ENCODE measurements at places on chromosomes 11 and 22.

DNA sequence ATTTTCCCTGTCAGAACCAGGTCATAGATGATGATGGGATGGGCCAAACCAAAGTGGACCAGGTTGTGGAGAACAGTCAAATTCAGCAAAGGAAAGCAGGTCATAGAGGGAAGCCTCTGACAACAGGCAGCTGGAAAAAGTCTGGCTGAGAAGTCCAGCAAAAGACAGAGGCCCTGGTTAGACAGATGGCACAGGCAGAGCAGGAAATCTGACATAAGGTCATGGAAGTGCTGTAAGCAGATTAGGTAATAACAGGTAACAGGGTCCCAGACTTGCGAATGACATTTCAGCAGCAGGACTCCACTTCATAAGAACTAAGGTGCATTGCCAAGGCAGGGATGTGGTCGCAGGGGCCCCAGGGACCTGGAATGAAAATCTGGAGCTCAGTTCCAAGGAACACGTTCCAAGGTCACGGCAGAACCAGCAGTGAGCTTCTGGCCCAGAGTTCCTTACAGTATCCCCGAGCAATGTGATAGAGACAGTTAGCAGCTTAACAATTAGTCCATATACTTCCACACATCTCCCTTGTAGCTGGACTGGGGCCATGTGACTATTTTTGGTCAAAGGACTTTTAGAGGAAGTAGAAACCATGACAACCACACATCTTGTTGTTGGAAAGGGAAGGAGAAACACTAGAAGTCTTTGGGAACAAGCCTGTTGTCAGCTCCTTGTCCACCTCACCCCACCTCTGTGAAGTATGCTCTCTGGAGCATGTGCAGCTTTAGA, 75.4 kb downstream of the ME3 start:
- no peak for DNase-seq

DNA sequence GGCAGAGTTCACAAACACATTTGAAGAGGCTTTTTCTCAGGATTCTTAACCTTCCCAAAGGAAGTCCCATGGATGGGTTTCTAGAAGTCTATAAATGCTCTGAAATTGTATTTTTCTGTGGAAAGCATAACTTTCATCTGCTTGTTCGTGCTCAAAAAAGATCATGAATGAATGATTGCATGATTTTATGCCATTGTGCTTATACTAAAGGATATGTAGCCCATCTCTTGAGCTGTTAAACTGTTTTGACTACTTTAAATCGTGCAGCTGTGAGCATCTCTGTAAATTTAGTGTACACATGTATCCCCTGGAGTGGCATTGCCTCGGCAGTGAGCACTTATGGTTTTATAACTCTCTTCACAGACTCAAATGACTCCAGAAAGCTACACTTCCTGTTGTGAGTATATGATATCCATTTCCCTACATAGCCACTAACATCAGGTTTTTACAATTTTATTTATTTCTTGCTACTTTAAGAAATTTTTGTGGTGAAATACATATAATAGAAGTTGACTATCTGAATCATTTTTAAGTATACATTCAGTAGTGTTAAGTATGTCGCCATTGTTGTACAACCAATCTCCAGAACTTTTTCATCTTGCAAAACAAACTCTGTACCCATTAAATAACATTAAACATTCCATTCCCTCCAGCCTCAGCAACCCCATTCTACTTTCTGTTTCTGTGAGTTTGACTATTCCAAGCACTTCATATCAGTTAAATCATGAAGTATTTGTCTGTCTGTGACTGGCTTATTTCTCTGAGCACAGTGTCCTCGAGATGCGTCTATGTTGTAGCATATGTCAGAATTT, 8.0 kb downstream of the NEAT1 start:
- no peak for DNase-seq

- DNase-seq: no peak
Measured at GRCh38 chr11:128565881-128566280, 21.5 kb downstream of the ETS1 start.

DNA sequence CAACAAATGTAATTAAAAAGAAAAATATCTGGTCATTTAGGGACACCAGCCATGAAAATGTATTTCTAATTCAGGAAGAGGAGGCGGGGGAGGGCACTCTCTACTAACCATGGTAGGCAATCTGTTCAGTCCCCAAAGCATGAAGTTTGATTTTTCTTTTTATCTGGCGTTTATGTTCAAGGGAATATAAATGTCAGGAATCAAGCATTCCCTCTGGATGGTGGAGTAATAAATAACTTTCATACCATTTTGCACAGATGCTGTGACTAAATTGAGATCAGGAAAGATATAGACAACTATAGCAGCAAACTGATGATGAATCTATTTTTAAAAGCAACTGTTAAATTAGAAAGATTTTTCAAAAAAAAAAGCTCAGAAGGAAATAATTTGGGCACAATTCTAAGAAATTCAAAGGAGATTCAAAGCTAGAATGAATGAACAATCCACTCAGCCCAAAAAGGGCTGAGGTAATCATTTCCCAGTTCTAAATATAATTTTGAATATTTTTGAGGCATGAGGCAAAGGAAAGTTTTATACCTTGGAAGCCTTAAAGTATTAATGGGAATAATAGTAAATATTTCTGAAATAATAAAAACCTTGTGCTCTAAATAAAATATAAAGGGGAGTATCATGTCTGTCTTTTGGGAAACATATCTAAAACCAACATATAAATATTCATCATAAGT, 146.4 kb upstream of the POU2AF2 start:
- DNase-seq: no peak

DNA sequence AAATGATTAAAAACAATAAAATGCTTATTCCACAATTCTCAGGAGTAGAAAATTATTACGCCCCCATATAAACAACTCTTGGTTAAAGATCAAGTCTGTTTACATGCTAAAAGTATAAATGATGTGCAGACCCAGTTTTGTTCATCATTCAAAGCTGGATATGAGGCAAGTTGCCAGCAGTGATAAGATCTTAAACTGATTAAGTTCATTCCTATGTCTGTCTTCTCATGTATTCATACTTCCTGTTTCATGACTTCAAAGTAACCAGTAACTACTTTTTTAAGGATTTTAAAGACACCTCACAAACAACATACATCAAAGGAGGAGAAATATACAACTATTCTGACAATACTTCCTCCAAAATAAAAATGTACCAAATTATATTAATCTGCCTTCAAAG, 55.0 kb upstream of the ARHGAP32 start:
- DNase-seq: no peak

DNA sequence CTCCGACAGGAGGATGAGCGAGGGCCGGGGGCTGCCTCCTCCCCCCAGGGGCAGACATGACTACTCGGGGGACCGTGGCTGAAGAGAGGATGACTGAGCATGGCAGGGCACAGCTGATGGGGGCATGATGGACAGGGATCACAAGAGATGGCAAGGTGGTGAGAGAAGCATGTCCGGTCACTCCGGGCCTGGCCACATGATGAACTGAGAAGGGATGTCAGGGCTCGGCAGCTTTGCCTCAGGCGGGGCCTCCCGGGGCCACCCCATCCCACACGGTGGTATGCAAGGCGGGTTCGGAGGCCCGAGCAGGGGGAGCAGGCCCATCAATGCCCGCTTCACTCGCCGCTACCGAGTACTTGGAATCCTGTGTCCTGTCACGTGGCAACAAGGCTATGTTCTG, 36.6 kb upstream of the UBASH3B start:
- no peak for DNase-seq

DNA sequence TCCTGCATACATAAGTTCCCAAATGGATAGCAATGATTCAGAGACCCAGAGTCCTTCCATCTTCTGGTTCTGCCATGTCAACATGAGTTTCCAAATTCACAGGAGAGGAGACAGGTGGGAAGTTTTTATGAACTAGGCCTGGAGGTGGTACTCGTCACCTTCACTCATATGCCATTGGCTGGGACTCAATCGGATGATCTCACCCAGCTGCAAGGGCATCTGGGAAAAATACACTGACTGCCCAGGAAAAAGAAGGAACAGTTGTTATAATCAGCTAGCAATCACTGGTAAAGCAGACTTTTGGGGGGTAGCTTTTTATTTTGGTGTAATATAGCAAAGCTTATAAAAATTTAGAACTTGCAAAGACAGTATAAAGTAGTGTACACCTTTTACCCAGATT, 83.9 kb downstream of the OTOG start:
- DNase-seq: no peak

Measured in effector CD4-positive, alpha-beta T cell (primary cell).